ENCODE measurements at places on chromosomes 1 and 21.

GRCh38 chr1:156910309-156910782 is 10.1 kb upstream of the LRRC71 start:
- DNase-seq: no peak

DNA sequence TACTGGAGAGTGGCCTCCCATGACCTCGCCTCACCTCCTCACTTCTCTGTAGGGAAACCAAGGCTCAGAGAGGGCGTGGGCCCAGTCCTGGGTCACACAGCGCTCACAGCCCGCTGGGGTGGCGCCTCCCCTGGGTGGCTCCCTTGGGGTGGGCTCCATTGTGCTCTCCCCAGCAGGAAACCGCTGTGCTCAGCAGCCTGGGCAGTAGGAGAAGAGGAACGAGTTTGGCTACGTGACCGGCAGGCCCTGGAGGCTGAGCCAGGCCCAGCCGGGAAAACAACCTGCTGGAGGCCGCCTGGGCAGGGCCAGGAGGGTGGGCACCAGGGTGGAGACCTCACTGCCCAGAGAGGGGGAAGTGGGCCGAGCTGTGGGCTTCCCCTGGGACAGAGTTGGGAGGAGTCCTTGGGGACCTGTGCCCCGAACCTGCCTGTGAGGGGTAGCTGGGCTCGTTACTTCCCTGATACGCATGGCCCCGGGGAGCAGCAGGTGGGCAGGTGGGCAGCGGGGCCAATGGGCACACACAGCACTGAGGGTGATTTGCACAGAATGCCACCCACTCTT is 15.0 kb upstream of the FAM131C start:
- no peak for DNase-seq

DNA sequence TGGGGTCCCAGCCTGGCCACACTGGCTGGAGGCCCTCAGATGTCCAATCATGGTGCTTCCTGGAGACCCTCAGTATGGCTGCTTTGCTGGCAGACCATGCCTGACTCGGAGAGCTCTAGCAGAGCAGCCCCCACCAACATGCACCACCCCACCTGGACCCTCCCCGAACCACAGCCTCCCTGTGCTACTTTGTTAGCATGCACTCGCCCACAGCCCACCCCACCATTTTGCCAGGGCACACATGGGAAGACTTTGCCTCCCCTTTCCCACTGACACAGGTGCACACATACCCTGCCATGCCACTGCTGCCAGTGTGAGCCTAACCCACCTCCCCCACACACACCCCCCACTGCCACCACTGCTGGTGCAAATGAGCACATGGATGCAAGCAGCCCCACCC is 497.5 kb upstream of the PBX1 start:
- DNase-seq: no peak

- DNase-seq: no peak
These were observed 641.0 kb upstream of the CAMK1G start for GRCh38 chr1:208942394-208943130.

- peak; percentile 40 for DNase-seq
These were observed 939 bp upstream of the MFAP2 start for GRCh38 chr1:16981269-16981849.
